ENCODE measurements at places on chromosomes 16 and 17.

- DNase-seq: peak; percentile 63
Measured at GRCh38 chr17:16353317-16354174, at the start of gene CENPV. CENPV (minus strand) TSS chr17:16353469; CDS start chr17:16353436, 33 bp downstream.

- peak; percentile 95 for DNase-seq
Measured at GRCh38 chr16:22206013-22206841, at the start of gene EEF2K. EEF2K (plus strand) TSS chr16:22206278; CDS start chr16:22225730, 19,452 bp downstream.

GRCh38 chr17:34859652-34860051 is 101.6 kb downstream of the CCT6B start:
- DNase-seq: no peak

DNA sequence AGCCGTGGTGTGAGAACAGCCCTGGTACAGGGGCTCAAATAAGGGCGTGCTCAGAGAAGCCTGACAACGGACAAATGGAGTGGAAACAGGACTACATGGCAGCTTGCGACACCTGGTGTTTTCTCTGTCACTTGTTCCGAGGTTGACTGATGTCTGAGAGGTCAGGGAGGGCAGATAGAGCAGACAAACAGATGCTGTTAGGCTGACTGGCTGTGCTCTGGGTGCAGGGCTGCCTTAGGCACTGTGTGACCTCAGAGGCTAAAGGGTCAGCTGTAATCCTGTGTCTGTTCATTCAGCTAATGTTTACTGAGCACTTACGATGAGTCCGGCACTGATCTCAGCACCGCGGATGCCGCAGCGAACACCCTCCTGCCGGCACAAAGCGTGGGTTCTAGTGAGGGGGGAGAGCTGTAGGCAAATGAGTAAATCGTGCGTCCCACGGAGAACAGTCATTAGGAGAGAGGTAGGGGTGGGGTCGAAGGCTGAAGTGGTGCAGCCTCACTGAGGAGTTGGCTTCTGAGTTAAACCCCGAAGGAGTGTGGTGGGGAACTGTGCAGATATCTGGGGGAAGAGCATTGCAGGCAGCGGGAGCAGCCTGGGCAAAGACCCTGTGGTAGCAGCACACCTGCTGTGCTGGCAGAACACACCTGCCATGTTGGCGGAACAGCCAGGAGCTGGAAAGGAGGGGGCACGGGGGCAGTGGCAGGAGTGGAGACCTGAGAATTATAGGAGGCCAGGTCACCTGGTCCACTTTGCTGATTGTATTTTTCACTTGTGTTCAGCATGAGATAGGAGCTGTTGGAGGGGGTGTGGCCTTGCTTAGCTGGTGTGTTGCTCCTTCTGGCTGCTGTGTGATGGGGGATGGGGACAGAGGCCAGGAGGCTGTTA is 35.0 kb downstream of the GPT2 start:
- peak; percentile 54 for DNase-seq

- no peak for DNase-seq
Measured at GRCh38 chr17:73785496-73785895, 141.3 kb upstream of the SDK2 start.

GRCh38 chr16:77668201-77668600 is 54.1 kb upstream of the NUDT7 start:
- DNase-seq: no peak

DNA sequence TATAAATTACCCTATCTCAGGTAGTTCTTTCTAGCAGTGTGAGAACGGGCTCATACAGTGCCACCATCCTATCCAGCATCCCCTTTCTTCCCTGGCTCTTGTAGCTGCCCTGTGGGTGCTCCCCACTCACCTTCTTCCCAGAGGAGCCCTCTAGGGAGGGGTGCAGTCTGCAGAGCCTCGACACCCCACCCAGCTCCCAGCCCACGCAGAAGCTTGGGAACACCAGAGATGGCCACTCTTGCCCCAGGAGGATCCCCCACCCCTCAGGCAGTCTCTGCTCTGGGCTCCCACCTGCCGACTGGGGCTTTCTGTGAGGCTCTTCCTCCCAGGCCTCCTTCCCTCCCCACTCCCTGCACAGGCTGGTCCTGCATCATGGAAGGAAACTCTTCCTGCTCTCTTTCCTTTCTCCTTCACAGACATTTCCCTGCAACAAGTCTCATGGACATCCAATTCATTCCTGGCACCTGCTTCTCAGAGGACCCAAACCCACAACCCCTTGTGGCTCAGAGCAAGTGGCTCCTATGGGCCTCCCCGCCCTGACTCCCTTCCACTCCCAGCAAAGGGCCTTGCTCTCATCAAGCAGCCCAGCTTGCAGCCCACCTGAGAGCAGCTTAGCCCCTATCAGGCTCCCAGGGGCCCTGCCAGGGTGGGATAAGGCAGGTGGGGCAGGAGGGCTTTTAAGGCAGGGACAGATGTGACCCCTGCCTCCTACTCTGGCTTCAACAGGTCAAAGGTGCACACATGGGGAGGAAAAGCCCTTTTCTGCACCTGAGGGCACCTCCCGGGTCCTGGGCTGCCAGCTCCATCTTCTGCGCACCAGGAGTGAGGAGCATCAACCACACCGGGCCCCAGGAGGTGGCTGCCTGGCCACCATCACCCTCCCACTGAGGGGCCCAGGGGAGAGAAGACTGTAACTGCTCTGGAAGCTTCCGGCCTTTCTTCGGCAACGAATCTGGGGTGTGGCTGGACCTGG is 263.8 kb upstream of the TNRC6C start:
- DNase-seq: no peak

- no peak for DNase-seq
Measured at GRCh38 chr16:87826798-87827587, 42.3 kb downstream of the SLC7A5 start.

DNA sequence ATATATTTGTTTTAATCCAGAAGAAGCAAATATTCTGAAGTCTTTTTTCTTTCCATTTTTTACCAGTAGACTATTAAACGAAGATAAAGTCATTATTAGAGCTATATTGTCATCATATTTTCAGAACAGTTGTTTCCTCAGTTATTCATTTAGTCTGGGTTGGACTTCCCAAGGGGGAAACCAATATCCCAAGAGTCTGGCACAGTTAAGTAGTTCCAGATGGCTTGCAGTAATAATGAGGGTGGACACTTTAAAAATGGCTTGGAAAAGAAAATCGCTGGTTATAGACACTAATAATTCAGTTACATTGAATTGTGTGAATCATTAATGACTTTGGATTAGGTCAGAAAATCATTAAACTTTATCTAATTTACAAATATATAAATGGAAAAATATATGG is 3.9 kb downstream of the PPM1E start:
- DNase-seq: no peak

DNA sequence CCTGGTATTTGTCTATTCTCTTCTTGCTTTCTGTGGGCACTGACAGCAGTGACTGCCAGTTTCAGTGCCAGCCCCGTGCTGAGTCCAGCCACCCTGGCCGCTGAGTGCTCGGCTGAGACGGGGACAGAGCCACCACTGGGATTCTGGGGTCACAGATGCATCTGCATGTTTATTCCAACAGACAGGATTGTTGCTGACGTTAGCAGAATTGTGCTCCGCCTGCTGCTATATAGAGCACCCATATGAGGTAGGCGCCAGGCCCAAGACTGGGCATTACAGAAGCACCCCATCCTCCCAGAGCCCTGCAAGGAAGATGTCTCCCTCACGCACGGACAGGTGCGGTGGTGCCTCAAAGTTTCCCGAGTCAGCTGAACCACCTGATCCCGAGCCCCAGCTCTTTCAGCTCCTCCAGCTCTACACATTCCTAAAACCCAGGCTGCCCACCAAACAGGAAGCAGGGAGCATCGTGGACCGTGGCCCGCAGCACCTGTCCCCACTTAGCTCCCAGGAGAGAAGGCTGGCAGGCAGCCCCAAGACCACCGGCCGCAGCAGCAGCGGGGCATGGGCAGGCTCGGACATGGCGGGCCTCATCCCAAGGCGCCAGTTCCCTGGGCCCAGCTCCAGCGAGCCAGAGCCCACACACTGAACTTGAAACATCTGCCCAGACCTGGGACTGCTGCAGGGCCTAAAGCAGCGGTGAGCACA is 44.9 kb upstream of the RASD1 start:
- DNase-seq: no peak

- peak; percentile 45 for DNase-seq
Measured at GRCh38 chr17:77470800-77471733, 330.3 kb downstream of the SEC14L1 start.

DNA sequence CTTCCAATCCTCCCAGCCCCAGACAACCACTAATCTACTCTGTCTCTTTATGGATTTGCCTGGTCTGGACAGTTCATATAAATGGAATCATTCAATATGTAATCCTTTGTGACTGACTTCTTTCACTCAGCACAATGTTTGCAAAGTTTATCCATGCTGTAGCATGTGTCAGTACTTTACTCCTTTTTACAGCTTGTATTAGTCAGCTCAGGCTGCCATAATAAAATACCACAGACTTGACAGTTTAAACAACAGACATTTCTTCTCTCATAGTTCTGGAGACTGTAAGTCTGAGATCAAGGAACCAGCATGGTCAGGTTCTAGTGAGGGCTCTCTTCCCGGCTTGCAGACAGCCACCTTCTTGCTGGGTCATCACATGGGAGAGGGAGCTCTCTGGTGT is 41.3 kb downstream of the GPRC5B start:
- no peak for DNase-seq

- DNase-seq: no peak
Measured at GRCh38 chr16:82643136-82643535, 16.4 kb downstream of the CDH13 start.

DNA sequence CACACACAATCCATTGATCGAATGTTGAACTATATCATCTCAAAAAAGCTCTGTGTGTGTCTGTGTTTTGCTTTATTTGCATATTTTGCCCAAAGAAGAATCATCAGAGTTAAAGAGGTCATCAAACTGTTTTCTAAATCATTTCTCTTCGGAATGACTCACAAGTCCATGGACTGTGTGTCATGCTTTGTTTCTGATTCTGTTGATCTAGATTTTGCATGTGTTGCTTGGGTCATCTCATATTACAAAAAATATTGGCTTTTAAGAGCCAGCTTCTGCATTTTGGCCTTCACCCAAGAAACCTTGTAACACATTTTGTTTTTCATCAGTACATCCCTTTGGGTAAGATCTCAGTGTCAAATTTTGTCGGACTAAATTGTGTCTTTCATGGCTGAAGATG is 471.2 kb upstream of the HSBP1 start:
- DNase-seq: no peak

DNA sequence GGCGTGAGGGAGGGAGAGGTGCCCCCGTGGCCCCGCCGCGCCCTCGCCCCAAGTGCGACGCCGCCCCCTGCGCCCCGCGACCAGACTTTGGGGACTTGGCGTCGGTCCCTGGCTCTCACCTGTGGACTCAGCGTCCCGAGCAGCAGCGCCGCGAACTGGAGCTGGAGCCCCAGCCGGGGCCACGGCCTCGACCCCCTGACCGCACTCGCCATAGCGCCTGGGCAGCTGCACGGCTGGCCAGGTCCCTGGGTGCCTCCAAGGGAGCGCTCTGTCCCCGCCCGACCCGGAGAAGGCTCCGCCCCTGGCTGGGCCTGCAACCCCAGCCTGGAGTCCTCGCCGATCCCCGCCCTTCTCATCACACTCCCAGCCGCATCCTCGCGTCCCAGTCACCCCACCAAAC is at the start of gene ERN2:
Gene ERN2, minus strand, starts transcription at position 247 of the 400 bp plus-strand sequence. Its CDS starts 35 bp downstream, at position 212.
- DNase-seq: no peak

GRCh38 chr16:25291580-25291979 is 33.9 kb upstream of the ZKSCAN2 start:
- no peak for DNase-seq

DNA sequence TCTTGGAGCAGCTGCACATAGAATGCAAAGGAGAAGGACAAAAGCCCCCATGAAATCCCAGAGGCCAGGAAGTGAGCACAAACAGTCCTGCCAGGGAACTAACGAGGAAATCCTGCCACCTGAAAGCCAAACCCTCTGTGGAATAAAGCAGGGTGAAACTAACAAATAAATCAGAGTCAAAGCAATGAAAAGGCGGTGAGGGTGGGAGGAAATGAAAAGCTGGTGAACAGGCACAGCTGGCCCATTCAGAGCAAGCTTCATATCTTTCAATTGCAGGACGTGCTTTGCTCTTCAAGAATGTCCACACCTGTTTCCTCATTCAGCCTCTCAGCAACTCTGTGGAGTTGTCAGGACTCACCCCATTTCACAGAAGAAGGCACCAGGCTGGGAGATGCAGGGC is 108.1 kb downstream of the ABCC12 start:
- no peak for DNase-seq

- no peak for DNase-seq
Measured at GRCh38 chr17:48484256-48484655, 46.6 kb downstream of the HOXB1 start.

- no peak for DNase-seq
Measured at GRCh38 chr17:57517632-57518456, 227.3 kb downstream of the CCDC182 start.

DNA sequence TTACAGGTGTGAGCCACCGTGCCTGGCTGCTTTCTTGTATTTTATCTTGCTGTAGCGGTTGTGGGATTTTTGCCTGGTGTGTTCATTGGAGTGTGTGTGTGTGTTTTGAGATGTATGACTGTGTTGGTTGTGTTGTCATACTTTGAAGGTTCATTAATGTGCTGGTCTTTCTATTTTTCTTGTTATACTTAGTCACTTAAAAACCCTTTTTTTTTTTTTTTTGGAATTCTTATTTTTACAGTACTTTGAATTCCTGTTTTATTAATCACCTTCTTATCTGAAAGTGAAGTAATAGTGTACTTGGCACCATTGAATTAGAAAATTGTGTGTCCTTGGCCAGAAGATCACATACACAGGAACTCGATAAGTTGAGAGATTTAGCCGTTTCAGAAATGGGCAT is 30.2 kb downstream of the TENT4B start:
- no peak for DNase-seq

- no peak for DNase-seq
Measured at GRCh38 chr17:2057175-2057759, 2.4 kb downstream of the HIC1 start.

GRCh38 chr16:21626659-21627277 is 25.6 kb downstream of the IGSF6 start:
- DNase-seq: peak; percentile 96

GRCh38 chr17:62172492-62173291 is 107.6 kb upstream of the MED13 start:
- no peak for DNase-seq

GRCh38 chr16:77002644-77003043 is 188.3 kb upstream of the MON1B start:
- no peak for DNase-seq

DNA sequence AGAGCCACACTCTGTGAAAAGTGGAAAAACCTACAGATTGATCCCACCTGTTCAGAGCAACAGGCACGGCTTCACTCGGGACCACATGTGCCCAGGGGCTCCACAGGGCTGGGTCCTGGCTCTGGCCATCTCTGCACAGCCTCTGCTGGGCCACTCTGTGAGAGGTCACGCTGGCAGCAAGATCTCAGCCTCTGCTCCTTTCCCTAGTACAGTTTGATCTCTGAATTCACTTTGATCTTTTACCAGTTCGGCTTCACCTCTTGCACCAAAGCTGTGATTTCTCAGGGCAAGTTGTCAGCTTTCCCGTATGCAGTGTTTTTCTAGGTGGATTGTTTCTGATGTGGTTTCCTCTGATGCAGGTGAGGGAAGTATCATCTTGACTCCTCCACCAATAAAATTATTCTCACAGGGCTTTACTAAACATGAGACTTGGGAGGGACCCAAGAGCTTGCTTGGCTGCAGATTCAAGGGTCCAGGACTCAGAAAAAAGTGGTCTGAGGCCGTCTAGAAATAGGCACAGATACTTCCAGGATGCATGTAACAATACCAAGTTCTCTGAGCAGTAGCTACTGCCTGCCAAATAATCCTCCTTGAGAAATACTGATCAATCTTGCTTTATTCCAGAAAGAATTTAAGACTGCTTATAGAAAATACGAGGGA is 24.0 kb upstream of the ALDH3A1 start:
- DNase-seq: no peak

- no peak for DNase-seq
Measured at GRCh38 chr17:80032614-80033171, 3.0 kb downstream of the TBC1D16 start.

- DNase-seq: no peak
Measured at GRCh38 chr16:75252946-75253911, 1.8 kb upstream of the BCAR1 start.
